ENCODE measurements at places on chromosomes 2 and 18.
A peak's percentile ranks its signal among the peaks of the same experiment; 100 is the strongest.

DNA sequence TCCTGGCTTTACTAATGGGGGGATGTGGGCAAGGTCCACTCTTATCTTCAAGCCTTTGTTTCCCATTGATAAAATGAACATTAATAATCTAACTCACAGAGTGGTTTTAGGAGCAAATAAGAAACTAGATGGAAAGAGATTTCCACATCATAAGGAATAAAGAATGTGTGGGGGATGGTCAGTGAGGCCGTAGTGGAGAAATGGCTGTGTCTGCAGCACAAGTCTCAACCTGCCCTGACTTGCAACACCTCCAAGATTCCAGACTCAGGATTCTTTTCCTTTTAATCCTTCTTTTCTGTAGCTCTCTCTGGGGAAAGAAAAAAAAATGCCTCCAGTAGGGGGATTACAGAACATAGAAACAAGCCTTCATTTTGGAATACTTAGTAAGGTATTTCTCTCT lies 124.2 kb upstream of the MEX3C start:
- peak; percentile 1 for DNase-seq

GRCh38 chr18:54453996-54454395 lies 96.3 kb downstream of the C18orf54 start:
- DNase-seq, result no peak

DNA sequence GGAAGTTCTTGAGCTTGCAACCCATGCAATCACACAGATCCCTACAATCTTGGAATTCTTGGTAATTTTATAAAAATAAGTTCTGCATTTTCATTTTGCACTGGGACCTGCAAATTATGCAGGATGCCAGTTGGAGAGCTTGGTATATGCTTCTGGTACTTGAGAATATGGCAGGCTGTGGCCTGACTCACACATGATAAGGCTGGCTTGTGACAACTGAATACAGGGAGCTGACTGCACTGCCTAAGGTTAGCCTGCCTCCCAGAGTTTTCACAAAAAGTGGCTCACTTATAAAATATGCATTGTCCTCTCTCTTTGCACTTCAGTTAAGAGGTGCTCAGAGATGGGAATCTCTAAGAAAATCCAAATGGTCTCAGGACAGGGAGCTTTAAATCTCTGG lies 265.5 kb upstream of the KCNJ3 start:
- DNase-seq, result no peak

- peak; percentile 56 for DNase-seq
These were observed 1.6 kb downstream of the ST8SIA3 start for GRCh38 chr18:57353940-57354461.

GRCh38 chr2:226431288-226431948 lies 368.2 kb downstream of the IRS1 start:
- DNase-seq, result no peak

GRCh38 chr2:12982149-12982584 lies 265.4 kb downstream of the TRIB2 start:
- DNase-seq, result no peak

- no peak for DNase-seq
These were observed 3.7 kb upstream of the MFSD6 start for GRCh38 chr2:190404487-190404886.

- DNase-seq, result no peak
These were observed 799 bp upstream of the KIF1A start for GRCh38 chr2:240820607-240821428.

- no peak for DNase-seq
These were observed 55.2 kb downstream of the CCDC85A start for GRCh38 chr2:56239030-56239429.

- no peak for DNase-seq
These were observed 868.0 kb downstream of the EPHA4 start for GRCh38 chr2:220704081-220704480.

DNA sequence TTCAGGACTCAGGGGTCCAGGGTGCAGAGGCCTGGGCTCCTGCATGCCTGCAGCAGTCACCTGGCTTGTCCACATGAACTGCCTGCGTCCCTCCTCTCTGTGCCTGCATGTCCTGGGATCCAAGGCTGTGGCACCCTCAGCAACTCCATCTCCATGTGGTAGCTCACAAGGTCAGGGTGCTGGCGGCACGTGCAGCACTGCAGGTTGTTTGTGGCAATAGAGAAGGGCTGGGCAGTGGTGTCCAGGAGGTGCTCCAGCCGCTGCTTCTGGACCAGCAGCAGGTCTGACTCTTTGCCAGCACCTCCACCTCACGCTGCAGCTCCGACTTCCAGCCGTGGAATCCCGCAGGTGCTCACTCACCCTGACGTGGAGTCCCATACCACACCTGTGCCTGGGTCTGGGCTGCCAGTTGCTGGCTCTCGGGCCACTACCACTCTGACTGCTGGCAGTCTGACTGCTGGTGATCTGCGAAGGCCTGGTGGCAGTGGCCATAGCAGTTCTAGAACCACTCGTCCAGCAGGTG lies 28.8 kb upstream of the IMP4 start:
- DNase-seq, result no peak

DNA sequence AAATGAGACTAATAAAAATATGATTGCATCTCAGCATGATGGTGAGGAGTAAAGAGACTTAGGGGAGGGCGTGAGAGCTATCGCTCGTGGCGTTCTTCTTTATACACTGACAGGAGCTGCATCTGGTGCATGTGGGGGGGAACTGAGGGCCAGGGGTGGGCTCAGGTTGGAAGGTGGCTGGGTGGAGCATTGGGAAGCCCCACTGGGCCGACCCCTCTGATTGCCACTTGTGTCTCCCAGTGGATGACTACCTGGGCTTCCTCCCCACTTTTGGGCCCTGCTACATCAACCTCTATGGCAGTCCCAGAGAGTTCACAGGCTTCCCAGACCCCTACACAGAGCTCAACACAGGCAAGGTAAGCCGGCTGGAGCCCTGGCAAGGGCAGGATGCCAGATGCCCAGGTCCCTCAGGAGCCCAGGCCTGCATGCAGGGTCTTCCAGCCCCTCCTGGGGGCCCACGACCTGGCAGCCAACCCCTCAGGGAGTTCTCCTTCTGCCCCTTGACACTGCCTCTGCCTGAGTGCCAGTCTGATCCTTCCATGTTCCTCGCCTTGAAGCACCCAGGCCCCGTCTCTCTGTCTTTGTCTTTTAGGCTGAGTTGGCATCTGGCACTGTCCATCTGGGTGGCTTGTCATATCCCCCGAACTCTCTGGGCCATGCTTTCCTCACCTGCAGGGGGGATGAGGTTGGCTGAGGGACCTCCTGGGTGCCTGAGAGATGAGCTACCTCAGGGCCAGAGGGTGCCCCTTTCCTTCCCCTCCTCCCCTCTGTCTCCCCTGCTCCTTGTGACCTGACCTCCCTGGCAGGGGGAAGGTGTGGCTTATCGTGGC lies 97.7 kb downstream of the DYSF start:
- no peak for DNase-seq

DNA sequence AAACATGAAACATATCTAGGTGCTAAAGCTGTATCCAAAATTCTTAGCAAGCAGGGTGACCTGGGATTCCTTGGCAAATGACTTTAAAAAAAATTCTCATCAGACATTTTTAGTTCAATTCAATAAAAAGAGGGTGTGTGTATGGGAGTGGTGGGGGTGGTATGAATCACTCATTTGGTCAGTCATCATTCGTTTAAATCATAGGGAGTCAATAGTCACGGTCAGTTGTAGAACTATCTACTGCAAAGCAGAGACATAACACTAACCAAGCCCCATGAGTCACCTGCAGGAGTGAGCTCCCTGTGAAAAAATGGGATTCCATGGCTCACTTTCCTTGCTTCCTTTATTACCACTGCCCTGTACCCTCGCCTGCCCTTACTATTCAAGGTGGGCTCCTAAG lies 380.6 kb upstream of the TCF4 start:
- DNase-seq, result no peak

- no peak for DNase-seq
These were observed 27.6 kb upstream of the FANCL start for GRCh38 chr2:58268685-58269084.

GRCh38 chr2:62441421-62441820 lies 64.6 kb downstream of the TMEM17 start:
- DNase-seq, result no peak

GRCh38 chr2:123061534-123061933 lies 963.6 kb upstream of the CNTNAP5 start:
- no peak for DNase-seq

GRCh38 chr2:85537600-85538506 lies 1.1 kb upstream of the MAT2A start:
- peak; percentile 75 for DNase-seq

- DNase-seq, result no peak
These were observed 75.9 kb downstream of the RAD51AP2 start for GRCh38 chr2:17442334-17442733.

DNA sequence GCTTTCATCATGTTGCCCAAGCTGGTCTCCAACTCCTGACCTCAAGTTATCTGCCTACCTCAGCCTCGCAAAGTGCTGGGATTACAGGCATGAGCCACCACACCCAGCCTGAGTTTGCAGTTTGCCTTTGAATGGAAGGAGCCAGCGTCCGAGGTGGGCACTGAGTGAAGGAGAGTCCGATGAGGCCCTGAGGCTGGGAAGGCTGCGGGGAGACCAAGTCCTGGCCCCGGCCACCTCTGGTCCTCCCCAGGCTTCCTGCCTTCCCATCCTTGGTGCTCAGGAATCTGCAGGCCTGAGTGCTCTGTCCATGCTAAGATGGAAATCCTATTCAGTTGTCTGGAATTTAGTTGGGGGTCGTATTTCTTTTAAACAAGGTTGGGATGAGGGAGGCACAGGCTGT lies 82.9 kb downstream of the SMIM21 start:
- no peak for DNase-seq

DNA sequence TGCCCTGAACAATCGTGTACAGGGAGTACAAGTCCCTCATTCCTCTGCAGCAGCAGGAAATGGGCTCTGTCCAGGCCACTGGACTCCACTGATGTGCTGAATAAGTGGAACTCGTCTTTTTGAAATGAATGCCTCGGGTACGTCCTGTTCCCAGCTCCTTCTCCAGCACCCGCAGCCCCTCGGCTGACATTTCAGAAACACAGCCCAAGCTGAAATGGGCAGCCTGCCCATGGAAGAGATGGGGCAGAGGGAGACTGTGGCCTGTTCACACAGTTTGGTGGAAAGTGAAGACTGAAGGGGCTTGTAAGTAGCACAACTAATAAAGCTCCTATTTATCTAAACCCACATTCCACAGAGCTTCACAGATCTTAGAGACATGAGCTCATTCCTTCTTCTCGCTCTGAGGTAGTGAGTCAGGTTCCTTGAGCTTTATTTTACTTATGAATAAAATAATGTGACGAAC lies 498.6 kb downstream of the TXNL1 start:
- no peak for DNase-seq

GRCh38 chr2:134206573-134206972 lies 47.3 kb upstream of the MGAT5 start:
- DNase-seq, result no peak

DNA sequence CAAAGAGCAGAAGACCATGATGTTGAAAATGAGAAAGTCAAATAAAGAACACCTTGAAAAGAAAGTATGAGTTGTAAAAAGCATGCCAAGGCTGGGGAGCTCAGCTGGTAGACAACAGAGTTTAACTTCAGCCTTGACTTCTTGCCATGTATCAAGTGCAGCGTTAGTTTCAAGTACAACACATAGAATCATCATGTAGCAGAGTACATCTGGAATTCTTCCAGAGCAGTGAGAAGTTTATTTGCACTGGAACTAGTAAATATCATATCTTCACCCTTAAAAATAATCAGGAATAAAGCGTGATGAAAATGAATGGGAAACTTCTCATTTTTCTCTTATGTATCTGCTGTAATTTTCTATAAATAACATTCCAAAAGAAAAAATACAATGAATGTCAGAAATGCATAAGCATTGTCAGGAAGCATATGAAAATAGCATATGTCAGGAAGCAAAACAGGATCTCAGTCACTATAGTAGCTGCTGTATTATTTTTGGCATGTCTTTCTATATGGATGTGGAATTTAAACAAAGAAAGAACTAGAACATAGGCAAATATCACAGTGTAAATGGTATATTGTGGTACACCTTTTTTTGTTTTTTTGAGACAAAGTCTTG lies 10.1 kb upstream of the SULT1C4 start:
- DNase-seq, result peak; percentile 33

- DNase-seq, result no peak
These were observed 25.0 kb downstream of the CREG2 start for GRCh38 chr2:101362316-101362715.

- no peak for DNase-seq
These were observed 132.8 kb downstream of the ARHGAP15 start for GRCh38 chr2:143261986-143262385.

GRCh38 chr2:236607471-236608187 lies 38.0 kb downstream of the ACKR3 start:
- DNase-seq, result peak; percentile 27

DNA sequence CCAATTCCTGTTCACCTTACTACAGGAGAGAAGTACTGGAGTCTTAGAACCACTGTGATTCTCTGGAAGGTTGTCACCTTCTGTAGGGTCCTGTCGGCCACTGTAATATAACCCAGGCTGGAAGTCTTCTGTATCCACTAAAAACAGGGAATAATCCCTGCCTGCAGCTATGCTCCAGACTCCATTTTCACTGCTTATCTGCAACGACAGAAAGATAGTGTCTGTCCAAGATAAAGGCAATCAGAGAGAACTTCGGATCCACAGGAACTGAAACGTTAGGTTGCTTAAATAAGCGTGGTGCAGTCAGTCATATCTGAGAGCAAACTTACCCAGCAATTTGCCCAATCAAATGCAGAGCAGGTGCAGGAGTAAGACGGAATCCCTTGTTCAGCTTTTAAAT lies 34.2 kb downstream of the ALS2 start:
- DNase-seq, result no peak

DNA sequence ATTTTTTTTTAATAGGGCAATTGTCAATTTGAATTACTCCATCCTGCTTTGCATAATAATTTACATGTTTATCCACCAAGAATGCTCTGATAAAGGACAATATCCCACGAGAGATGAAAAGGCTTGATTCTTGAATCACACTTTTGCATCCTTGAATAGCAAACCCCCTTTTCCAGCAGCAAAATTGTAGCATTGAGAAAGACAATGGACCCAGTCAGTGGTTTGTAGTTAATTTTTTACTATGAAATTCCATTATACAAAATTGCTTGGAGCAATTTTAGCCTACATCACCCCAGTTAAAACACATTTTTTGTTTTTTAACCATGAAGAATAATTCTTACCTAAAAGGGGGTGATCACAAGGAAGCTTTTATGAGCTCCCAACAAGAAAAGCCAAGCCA lies 255.1 kb downstream of the RND3 start:
- no peak for DNase-seq

GRCh38 chr2:68483011-68483410 lies 15.6 kb downstream of the APLF start:
- no peak for DNase-seq

DNA sequence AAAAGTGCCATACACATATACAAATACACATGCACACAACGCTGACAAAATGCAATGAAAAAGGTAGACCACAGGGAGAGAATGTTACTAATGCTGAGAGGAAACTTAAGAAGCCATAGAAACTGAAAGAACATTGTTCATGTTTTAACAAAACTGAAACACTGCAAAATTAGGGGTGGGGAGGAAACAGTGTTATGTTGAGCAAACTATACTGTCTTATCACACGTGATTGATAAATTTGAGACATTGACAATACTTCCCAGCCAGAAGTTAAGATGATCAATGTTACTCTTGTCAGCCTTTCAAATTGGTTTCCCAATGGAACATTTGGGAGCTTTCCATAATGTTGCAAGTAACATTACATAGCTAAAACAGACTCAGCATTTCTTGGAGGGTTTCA lies 165.5 kb downstream of the L3MBTL4 start:
- DNase-seq, result no peak

- no peak for DNase-seq
These were observed 12.7 kb upstream of the EFR3B start for GRCh38 chr2:25029183-25029554.

GRCh38 chr2:191430476-191430875 lies 185.3 kb downstream of the MYO1B start:
- DNase-seq, result no peak

GRCh38 chr18:61908661-61909060 lies 15.9 kb upstream of the RNF152 start:
- no peak for DNase-seq

Data from lung (tissue), 17 donors.